Stimulated activated CD4-positive, alpha-beta T cell treated with anti-CD3 and anti-CD28 coated beads, Interleukin-15, amount 100 ng/mL, for 1 hour (primary cell): ENCODE measurements at places on chromosomes 5 and 9.

GRCh38 chr9:85142496-85142911, 473.0 kb downstream of the NTRK2 start:
- DNase-seq, result no peak

DNA sequence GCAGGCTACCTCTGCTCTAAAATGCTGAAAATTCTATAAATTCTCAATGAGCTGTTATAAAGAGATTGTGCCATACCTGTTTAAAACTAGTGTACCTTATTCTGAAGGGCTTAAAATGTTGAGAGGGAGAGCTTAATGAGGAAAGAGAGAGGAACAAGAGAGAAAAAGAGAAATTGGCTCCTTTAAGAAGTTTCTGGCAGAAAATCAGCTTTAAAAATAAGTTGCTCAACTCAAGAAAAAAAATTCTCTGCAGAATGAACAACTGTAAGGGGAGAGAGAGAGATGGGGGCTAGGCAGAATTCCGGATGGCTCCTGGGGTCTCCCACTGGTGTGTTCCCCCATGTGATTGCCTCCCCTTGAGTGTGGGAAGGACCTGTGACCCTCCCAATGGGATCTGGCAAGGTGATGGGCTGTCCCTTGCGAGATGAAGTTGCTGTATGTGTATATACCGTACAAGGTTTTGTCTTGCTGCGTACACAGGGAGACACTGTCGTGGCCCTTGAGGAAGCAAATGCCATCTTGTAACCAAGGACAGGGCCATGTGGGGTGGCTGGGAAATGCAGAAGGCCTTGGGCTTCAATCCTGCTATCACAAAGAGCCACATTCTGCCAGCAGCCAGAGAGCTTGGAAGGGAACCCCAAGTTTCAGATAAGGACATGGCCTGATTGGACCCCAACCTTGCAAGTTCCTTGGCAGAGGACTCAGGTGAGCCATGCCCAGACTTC, 64.3 kb upstream of the S1PR3 start:
- DNase-seq, result no peak

DNA sequence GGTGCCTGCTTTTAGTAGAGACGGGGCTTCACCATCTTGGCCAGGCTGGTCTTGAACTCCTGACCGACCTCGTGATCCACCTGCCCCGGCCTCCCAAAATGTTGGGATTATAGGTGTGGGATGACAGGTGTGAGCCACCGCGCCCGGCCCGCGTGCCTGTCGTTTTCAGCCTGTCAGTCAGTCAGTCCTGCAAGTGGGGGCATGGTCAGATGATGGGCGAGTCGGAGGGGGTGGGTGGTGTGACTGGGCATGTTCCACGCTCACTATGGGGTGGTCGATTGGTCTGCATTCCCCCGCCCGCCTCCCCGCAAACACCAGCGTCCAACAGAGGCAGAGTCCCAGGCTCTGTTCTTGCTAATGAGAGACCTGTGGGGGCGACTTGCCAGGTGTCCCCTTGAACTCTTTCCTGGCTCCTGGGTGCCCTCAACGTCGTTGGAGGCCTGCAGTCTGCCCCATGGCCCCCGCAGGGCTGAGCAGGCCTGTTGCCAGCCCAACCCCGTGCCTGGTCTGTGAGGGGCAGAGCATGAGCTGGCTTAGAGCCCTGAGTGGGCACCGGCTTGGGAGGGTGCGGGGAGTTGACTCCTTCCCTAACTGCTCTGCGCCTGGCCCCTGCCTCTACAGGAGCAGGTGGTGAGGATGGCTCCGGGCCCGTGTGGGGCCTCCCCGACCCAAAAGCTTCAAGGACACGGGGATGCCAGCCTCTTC, 23.1 kb downstream of the CRB2 start:
- no peak for DNase-seq

GRCh38 chr9:97786341-97786740, 66.7 kb upstream of the FOXE1 start:
- no peak for DNase-seq

DNA sequence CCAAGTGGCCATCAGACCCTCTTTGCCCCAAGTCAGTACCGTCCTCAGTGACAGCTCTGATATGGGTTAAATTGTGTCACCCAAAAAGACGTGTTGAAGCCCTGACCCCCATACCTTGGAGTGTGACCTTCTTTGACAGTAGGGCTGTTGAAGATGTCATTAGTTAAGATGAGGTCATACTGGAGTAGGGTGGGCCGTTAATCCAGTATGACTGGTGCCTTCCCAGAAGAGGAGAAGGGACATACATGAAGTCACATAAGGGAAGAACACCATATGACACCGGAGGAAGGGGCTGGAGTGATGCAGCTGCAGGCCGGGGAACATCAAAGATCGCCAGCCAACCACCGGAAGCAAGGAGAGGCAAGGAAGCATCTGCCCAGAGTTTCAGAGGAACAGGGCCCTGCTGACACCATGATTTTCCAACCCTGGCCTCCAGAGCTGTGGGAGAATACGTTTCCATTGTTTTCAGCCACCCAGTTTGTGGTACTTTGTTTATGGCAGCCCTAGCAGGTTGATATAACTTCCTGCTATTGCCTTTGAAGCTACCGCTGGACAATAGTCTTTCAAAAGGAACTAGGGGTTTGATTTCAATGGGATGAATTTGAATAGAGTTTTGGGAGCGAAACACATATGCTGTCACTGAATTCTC, 36.4 kb upstream of the CPEB4 start:
- no peak for DNase-seq

- DNase-seq, result no peak
Measured at GRCh38 chr9:91243029-91243428, 118.7 kb downstream of the AUH start.

DNA sequence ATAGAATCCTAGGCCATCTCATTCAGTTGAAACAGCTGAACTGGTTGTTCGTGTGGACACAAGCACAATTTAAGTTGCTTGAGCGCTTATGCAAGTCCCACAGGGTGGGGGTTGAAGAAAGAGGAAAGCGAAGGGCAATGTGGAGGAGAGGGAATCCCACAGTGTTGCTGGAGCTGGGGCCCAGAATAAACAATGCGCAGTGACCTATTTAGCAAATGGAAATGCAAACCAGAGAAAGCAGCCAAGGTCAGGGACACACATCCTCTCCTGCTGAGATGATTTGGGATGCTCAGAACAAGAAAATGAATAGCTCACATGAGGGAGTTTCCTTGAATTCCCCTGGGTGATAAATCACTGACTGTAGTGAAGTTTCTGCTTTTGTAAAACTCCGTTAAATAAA, 838.3 kb downstream of the TLE4 start:
- DNase-seq, result no peak

DNA sequence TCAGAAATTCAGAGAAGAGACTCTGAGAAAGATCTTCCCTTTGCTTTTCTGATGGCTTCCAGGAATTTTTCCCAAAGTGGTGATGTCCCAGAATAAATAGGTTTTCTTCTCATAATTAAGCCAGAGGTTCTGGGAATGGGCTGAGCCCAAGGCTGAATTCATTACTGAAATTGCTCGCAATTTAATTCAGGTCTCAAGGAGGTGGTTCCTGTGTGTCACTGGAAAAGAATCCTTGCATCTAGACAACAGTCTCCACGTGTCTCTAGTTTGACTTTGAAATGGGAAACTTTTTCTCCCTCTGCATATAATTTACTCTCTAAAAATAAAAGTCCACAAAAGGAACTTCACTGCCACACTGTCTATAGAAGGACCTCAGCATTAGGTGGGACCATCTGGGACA, 27.8 kb upstream of the STX17 start:
- no peak for DNase-seq

DNA sequence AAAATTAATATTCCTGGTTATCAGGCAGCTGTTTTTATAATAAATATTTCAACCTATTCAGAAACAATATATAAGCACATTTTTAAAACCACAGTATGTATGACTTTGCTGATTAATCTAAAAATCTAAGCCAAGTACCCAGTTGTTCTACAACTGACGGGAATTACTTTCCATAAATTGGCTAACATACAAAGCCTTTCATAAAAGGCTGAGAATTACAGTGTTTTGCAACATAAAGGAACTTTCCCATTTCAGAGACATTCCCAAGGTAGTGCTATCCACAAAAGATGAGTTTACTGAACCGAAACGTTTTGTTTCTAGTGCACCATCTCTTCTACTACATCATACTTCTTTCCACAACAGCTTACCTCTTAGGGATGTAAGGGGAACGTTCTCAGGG, 7.2 kb downstream of the RNF145 start:
- no peak for DNase-seq

DNA sequence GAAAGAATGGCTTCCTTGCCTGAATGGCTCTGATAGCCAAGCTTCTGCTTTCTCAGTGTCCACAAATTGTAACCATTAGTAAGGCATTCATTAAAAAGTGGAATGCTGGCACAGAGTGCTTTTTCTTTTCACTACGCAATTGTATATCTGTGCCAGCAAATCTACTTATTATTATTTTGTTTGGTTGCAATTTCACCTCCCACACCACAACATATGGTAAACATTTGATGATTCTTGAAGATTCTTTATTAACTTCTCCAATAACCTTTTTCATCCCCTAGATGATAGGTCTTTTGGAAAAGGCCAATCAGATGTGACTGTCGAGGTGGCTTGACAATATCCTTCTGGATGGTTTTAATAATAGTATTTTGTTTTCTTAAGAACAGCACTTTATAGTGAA, 234.1 kb downstream of the TMEM38B start:
- no peak for DNase-seq

DNA sequence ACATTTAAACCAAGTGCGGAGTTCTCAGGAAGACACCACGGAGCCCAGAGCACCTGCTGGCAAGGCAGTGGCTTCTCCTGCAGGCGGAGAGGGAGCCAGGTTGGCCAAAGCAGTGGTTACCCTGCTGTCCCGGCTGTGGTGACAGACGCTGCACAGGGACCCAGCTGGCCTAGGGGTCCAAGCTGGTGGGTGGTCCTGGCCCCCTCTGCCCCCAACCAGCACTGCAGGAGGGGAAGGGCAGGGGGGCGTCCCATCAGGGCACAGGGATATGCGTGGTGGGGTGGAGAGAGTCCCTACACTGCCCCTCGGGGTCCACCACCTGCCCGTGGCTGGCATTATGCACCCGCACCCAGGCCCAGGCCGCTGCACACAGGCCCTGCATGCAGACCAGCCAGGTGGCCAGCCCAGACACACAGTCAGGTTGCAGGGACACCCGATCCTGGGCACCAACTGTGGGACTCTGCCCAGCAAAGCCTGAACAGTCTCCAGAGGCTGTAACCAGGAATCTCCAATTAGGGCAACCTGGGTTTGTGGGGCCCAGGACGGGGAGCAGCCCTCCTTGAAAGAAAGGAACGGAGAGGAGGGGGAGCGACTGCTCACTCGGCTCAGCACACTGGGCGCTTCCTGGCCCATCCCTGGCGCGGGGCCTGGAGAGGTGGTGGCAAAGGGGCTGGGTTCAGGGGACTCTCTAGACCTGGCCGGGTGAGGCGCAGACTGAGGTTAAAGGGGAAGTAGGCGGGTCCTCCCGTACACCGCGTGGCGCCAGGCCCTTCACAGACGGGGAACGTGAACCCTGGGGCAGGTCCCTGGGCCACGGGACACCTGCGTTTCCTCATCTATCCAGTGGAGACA, 46.3 kb downstream of the NACC2 start:
- no peak for DNase-seq

- no peak for DNase-seq
Measured at GRCh38 chr9:130535818-130536521, 43.4 kb upstream of the FUBP3 start.

DNA sequence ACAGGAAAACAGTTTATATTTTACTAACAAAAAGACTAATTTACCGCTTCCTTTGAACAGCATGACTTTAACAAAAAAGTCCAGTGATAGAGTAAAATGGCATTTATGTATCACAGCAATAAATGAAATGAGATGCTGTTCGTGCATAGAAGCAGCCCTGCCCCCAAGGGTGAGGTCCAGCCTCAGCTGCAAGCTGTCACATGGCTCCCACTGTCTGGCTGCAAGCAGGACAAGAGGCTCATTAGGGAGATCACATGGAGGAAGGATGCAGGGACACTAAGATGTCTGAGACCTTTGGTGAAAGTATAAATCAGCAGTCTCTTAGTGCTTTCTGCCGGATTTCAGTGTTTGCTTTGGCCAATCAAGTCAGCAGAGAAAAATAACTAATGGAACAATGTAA, 23.0 kb downstream of the GDNF start:
- no peak for DNase-seq

DNA sequence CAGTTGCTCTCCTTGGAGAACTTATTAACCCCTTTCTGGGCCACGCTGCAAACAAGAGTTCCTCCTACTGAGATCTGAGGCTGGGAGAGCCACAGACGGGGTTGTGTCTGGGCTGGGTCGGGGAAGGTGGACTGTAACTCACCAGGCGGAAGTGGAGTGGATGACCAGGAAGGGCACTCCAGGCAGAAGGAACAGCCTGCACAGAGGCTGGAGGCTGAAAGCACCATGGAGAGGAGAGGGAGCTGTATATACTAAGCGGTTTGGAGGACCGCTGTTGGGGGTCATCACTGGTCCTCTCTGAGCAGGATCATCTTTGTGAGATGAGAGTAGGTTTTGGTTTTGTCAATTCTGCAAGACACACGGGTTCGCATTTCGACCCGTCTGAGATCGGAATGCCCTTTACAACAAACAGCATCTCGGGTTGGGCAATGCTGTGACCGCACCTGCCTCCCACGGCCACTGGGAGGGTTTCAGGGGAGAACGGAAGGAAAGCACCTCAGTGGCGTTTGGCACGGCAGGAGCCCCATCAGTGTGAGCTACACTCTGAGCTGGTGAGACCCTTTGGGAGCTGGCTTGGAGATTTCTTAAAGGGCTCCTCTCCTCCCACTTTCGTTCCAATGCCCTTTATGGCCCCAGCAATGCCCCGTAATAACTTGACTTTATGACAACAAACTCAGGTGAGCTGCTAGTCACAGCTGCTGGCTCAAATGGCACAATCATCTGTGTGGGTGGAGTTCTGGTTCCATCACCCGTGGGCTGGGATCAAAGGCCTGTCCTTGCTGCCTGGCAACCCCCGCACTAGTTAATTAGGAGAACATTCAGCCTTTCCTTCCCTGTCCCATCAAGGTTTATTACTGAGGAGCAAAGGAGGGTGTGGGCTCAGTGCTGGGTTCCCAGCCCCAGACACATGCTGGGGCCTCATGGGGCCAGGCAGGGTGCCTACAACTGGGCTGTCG, 18.7 kb upstream of the NEURL1B start:
- DNase-seq, result no peak

- DNase-seq, result no peak
Measured at GRCh38 chr9:123401879-123402513, 46.0 kb downstream of the CRB2 start.

DNA sequence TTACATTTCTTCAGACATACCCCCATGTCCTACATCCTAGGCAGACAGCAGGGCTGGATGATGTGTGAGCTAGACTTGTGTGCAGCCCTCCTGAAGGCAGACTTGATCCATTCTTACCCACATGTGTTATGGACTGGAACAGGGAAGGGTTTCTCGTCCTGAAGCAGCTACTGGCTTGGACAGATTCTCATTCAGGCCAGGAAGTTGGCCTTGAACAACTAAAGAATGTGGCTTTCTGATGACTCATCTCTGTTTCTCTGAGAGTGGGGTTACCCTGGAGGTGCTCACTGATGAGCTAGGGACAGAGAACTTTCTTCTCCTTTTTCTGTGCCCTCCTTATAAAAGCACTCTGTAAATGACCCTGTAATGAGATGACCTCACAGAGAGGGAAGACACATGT, 246.5 kb downstream of the PCSK5 start:
- DNase-seq, result no peak
